Ovary (tissue), 10 donors: ENCODE measurements at places on chromosomes 13 and 19.
A peak's percentile ranks its signal among the peaks of the same experiment; 100 is the strongest.

DNA sequence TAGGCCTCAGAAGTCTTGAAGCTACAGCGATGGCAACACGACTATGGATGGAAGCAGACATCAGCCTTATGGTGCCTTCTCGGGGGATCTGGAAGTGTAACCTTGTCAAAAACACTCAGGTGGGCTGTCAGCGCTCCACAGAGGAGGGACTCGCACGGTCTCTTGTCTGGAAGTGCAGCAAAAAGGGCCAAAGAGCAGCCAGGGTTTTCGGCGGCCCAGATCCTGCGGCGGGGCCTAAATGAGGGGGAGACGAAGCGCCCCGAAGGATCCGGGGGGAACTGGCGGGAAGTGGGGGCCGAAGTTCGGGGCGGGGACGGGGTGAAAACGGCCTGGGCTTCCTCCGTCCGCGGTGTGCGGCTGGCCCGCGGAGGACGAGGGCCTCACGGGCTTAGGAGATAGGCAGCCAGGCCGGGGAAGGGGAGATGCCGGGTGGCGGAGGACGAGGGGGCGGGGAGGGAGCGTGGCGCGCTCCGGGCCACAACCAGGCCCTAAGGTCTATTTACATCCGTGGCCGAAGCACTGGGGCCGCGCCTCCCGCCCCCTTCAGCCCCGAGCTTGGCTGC, 637 bp downstream of the RANBP3 start:
- no peaks in the 10 kb centered on the region for H3K36me3 ChIP-seq
- DNase-seq = no peak
- H3K4me1 ChIP-seq = peaks cover 19% of the 10 kb centered on the region
- peak overlapping the region; percentile 73 for H3K4me3 ChIP-seq

GRCh38 chr13:21123956-21124355, 52.4 kb downstream of the SKA3 start:
- no peak overlapping the region for H3K4me3 ChIP-seq
- no peaks in the 10 kb centered on the region for H3K4me1 ChIP-seq
- no peak overlapping the region for H3K27ac ChIP-seq
- no peak for DNase-seq
- no peaks in the 10 kb centered on the region for H3K27me3 ChIP-seq

DNA sequence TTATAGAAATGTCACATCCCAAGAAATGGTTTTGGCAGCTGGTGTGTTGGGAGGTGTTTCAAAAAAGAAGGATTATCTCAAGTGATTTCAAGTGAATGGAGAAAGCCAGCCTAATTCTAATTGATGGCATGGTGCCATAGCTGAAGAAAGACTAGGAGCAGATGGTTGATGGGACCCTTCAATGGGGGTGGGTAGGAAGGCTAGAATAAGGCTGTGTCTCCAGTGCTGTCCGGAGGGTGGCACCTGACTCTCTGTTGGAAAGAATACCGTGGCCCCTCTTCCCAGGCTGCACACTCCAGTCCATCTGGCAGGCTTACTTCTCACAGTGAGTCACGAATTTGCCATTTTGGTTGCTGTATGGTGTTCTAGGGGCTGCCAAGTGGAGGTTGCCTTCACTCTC, 51.0 kb upstream of the GPR12 start:
- no peak for DNase-seq
- H3K36me3 ChIP-seq = no peaks in the 10 kb centered on the region
- no peak overlapping the region for H3K27ac ChIP-seq
- H3K4me3 ChIP-seq = no peak overlapping the region

DNA sequence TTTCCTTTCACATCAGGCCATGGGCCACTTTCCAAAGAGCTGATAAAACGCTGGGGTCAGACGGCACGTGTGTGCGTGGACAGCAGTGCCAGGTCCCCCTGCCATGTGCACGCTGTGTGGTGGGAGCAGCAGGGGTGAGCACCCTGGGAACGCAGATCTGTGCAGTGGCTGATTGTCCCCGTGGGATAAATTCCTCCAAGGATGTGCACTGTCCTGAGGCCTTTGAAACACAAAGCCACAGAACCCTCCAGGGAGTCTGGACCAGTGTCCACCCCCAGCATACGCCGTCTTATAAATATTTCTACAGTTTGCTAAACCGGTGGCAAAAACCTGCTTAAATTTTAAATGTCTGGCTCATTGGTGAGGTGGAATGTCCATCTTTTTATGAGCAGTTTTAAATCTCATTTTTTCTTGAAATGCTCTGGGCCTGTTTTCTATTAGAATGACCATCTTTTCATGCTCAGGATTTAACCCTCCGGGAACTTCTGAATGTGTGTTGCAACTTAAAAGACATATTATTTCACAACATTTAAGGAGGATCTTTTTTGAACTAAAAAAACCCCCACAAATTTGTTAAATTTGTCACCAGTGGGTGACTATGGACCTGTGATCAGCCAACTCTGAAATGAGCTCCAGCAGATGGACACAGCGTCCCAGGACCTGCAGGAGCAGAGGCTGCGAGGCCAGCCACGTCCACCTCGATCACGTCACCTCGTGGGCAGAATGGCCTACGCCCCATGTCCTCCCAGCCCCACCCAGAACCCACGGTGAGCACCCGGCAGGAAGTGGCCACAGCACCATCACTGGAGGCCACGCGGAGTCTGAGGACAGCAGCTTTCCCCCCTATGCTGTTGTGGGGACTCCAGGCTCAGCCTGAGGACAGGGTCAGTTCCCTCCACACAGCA, 68.6 kb downstream of the RASA3 start:
- H3K27ac ChIP-seq = peak overlapping the region; percentile 99
- H3K4me1 ChIP-seq = peaks cover 22% of the 10 kb centered on the region
- H3K27me3 ChIP-seq = no peaks in the 10 kb centered on the region
- DNase-seq = peak; percentile 53
- H3K4me3 ChIP-seq = peak overlapping the region; percentile 38

DNA sequence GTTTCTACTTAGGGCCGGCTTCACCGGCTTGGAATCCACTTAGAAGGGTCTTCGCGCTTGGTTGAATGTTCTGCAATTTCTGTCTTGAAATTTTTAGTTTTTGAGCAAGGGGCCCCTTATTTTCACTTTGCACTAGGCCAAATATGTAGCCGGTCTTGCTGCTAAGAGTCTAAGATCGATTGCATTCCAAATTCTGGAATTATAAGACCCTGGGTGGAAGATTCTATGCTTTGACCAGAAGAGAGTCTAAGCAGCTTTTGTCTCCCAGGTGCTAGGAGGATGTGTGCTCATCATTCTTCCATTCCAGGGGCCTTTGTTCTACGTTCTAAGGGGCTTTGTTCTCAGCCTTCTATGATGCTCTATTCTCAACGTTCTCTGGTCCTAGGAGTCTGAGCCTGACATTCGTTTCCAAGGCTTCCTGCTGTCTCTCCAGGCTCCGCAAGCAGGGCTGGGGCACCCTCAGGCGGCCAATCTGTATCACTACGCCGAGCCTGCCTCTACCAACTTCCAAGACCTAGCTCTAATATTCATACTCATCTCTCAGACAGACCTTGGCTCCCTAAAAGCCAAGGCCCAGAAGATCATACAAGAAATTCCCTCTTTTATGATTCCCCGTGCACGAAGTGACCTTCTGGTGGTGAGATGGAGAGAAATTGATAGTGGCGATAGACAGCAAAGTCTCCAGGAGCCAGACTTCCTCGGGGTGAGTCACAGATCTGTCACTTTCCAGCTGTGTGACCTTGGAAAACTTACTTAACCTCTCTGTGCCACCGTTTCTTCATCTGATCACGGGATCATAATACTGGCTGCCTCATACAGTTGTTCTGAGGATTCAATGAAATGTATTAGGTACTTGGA, 982 bp upstream of the DACT3 start:
- H3K4me3 ChIP-seq = peak overlapping the region; percentile 33
- no peaks in the 10 kb centered on the region for H3K36me3 ChIP-seq
- H3K4me1 ChIP-seq = no peaks in the 10 kb centered on the region
- H3K27me3 ChIP-seq = no peaks in the 10 kb centered on the region
- H3K27ac ChIP-seq = peak overlapping the region; percentile 75
